HL-60 (cell line): ENCODE measurements at places on chromosomes 16 and 17.

DNA sequence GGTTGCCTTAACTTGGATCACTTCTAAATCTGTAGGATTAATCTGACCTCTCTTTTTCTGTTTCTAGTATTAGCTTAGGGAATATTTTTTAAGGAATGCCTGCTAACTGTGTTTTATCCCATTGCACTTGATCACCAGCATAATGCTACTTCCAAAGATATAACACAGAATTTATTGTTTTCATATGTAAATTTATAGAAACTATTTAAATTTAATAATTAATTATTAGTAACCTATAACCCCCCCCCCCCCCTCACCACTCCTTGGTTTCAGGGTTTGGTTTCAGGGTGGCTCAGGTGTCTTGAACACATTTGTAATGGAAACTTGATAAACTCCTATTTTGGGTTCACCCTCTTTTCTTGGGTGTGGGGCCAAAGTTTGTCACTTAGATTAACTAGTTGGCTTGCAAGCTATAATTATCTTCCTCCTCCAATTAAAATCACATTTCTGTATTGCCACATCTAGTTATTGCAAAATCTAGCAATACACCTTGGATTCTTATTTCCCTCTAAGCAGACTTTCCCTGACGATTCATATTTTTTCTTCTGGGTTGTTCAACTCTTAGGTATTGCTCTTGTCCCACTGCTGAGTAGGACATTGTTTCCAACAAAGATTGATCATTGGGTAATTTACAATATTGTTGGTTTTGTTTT is 18.3 kb downstream of the KRT12 start:
- no peak for DNase-seq

GRCh38 chr17:41444640-41445039 is 3.9 kb upstream of the KRT38 start:
- DNase-seq, result no peak

GRCh38 chr17:35895636-35896587 is 15.8 kb upstream of the CCL5 start:
- peak; percentile 91 for DNase-seq

- no peak for DNase-seq
Observed at GRCh38 chr17:80584176-80584905, 39.7 kb downstream of the RPTOR start.
